ENCODE measurements at places on chromosomes 16 and 17. TPM values are rescaled to one million over a fixed set of nuclear protein-coding genes. Genes with fewer than 3 reads are reported as not detected.

DNA sequence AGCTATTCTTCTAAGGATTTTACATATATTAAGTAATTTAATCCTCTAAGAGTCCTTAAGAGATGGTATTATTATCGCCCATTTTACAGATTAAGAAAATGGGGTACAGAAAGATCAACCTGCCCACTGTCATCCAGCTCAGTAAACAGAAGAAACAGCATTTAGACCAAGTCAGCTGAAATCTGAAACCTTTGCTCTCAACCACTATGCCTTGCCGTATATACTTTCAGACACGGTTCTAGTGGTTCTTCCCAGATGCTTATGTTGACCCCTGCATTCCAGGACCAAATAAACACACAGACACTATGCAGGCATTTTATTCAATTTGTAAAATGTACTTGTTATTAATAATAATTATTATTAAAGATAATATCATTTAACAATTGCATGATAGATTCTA is 854.8 kb downstream of the KCNJ2 start:
- no peak for DNase-seq

Gene CACNG3
- 3.5 TPM for total RNA-seq

GRCh38 chr17:63701868-63702720 is 2.2 kb upstream of the LIMD2 start:
- DNase-seq = no peak

Gene TP53I13
- 41.4 TPM for total RNA-seq

GRCh38 chr17:62974788-62975187 is 8.8 kb downstream of the TANC2 start:
- no peak for DNase-seq

DNA sequence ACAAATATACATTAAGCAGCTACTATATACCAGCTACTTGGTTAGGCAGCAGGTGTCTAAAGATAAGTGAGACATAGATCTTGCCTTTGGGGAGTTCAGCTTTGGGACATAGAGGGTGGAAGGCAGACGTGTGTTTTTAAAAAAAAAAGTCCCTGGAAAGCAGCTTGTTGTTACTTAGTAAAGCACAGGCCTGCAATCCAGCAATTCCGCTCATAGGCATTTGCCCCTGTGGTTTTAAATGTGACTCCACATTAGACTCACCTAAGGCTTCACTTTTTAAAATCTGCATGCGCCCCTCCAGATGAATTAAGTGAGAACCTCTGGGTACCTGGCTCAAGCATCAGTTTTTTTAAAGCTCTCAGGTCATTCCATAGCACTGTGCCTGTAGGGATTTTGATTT is 7.2 kb upstream of the MLYCD start:
- no peak for DNase-seq

DNA sequence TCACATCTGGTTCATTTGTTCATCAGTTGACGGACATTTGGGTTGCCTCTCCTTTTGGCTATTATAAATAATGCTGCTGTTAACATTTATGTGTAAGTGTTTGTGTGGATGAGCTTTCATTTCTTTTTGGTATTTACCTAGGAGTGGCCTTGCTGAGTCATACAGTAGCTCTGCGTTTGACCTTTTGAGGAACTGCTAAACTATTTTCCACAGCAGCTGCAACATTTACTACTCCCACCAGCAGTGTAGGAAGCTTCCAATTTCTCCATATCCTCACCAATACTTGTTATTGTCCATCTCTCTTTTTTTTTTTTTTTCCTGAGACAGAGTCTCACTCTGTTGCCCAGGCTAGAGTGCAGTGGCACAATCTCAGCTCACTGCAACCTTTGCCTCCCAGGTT is 20.7 kb upstream of the PLCG2 start:
- DNase-seq = no peak

DNA sequence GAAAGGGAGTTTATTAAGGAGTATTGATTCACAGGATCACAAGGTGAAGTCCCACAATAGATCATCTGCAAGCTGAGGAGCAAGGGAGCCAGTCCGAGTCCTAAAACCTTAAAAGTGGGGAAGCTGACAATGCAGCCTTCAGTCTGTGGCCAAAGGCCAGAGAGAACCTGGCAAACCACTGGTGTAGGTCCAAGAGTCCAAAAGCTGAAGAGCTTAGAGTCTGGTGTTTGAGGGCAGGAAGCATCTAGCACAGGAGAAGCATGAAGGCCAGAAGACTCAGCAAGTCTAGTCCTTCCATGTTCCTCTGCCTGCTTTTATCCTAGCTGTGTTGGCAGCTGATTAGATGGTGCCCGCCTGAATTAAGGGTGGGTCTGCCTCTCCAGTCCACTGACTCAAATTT is 193.0 kb downstream of the KIF2B start:
- no peak for DNase-seq

DNA sequence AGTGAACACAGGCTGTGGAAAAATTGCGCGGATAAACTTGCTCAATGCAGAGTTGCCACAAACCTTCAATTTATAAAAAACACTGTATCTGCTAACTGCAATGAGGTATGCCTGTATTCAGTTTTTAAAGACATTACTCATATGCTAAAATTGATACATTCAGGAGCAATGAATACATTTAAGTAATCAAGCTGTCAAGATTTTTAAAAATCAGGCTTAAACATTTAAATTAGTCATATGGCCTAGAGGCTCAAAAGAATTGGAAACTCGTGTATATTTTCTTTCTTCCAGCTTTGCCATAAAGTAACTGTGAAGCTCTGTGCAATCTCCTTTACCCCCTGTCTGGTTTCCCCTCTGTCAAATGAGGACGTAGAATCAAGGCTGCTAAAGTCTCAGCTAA is 4.1 kb downstream of the SYNRG start:
- DNase-seq = no peak

Gene FLYWCH2
- total RNA-seq = 28.5 TPM

DNA sequence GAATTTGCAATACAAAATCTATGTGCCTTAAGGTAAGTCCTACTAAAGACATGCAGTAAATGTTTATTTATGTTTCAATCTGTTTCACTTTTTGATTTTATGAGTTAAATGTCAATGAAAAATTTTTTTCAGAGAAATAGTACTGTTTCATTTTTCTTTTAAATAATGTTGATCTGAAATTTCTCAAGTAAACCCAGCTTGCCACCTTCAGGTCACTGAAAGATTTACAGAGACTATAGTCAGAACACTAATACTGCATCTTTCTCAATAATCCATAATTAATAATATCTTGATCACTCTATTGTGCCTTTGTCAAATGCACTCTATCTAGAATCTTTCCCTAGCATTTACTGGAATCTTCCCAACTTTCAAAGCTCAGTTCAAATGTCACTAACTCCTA is 6.5 kb upstream of the DHX40 start:
- no peak for DNase-seq

Gene B4GALNT2
- total RNA-seq = not detected

DNA sequence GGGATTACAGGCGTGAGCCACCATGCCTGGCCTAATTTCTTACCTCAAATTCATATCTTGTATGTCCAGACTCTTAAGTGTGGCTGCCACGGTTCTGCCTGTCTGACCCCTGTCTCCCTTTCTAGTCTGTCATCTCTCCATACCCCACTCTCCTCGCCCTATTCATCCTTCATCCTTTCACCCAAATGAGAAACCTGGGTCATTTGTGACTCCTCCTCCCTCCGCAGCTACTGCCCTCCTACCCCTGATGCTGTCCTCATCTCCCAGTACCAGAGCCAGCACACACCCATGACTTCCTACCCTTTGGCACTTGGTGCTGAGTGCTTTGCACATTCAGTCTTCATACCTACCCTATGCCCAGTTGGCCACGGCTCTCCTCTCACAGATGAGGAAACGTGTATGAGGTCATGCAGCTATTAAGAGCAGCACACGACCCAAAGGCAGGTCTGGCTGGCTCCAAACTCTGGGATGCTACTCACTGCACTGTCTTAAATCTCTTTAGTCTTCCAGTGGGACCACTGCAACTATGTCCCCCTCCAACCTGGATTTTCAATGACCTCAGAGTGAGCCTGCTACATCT is 1.6 kb downstream of the SPATA32 start:
- no peak for DNase-seq

- no peak for DNase-seq
Observed at GRCh38 chr16:79417601-79418008, 182.9 kb downstream of the MAF start.

- no peak for DNase-seq
Observed at GRCh38 chr17:71503710-71504465, 616.9 kb upstream of the SOX9 start.
